ENCODE measurements at places on chromosomes 11 and 22. TPM values are rescaled to one million over a fixed set of nuclear protein-coding genes. Genes with fewer than 3 reads are reported as not detected.

The KCNK4 gene
- total RNA-seq, result not detected

The PATE4 gene
- not detected for total RNA-seq

The OR51B5 gene
- total RNA-seq, result not detected

The SAA4 gene
- total RNA-seq, result not detected

The TENM4 gene
- total RNA-seq, result 1.6 TPM

The LMO1 gene
- total RNA-seq, result not detected

The APOBEC3B gene
- total RNA-seq, result 29.6 TPM

The GAL3ST3 gene
- not detected for total RNA-seq

The FGF4 gene
- not detected for total RNA-seq

The PRCP gene
- 63.1 TPM for total RNA-seq

Data from myometrial cell (primary cell).